Activated CD4-positive, alpha-beta T cell treated with anti-CD3 and anti-CD28 coated beads, Interleukin-2, amount 50 U/mL, for 16 hours (primary cell): ENCODE measurements at places on chromosomes 11 and 22.

- DNase-seq = no peak
Measured at GRCh38 chr11:131877246-131877942, 507.0 kb downstream of the NTM start.

DNA sequence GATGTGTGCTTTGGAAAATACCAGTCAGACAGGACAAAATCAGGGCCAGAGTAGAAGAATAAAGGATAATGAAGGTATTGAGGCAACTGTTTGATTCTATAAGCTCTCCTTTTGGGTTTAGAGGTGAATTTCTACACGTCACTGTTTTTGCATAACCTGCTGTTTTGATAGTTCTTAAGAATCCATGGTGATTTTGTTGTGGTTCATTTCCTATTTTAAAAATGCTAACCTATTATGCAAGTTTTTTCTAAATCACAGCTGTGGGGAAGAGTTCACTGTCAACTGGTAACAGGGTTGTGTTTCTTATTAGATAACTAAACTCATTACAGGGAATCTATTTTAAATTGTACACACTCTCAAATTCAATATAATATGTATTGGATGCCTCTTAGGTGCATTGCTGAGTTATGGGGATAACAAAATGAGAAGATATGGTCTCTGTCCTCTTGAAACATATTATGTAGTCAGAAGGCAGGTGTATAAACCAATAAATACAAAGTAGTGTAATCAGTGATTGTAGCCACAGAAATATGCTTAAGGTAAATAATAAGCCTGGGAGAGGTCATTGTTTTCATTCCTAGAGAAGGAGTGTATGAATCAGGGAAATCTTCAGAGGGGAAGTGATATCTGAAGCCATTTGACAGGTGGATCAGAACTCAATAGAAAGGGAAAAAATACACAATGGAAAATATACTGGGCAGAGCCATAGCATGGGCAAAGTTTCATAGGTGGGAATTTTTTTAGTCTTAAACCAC, 192.5 kb downstream of the FAT3 start:
- DNase-seq = no peak

DNA sequence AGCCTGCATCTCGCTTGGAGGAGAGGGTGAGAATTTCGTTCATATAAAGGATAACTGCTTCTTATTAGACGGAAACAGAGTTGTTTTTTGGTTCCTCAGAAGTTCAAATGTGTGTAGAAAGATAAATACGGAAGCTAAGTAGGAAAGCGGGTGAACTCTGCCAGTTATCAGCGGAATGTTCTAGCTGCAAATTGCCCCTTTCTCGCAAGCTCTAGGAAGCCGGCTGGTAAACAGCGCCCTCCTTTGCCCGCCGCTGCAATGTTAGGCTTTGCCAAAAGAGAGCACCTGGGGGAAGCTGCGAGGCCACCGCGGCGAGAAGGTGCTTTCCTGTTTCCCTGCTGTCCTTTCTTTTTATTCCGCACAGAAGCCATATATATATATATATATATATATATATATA, 67.0 kb downstream of the IGLL5 start:
- DNase-seq = peak; percentile 16

- DNase-seq = no peak
Measured at GRCh38 chr11:122659676-122660554, 4.4 kb downstream of the UBASH3B start.

- peak; percentile 42 for DNase-seq
Measured at GRCh38 chr11:75351791-75352587, 528 bp upstream of the ARRB1 start.

DNA sequence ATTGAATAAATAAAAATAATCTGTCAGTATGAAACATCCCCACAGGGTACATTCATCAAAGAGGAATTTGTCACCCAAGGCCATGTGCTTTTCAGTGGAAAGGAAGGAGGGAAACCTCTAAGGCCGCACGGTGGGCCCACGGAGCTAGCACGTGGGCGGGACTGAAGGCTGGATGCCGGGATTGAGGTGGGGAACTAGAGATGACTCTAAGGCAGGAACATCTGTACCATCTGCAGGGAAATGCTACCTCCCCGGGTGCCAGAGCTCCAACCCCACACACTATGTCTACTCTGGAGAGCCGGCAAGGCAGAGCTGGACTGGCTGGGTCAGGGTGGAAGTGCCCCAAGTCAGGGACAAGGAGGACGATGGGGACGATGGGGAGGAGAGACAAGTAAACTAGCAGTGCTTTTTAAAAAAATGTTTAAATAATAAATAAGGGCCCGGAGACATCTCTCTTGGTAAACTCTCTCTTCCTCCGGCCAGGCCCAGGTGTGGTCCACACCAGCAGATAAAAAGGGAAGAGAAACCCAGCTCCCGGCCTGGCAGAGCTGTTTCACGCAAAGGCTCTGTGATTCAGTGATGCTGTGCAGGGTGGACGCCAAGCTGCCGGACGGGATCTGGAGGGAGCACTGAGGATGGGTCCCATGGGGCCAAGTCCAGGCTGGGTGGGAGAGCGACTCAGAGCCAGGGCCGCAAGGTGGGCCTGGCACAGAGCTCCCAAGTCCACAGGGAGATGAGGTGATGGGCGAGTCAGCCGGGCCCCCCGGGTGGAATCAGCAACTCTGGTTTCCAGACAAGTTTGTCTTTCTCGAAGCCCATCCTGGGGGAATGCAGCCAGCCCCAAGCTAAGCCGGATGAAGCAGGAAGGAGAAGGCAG, 5.8 kb downstream of the LIF start:
- DNase-seq = peak; percentile 37

- DNase-seq = no peak
Measured at GRCh38 chr22:41951898-41952474, at the start of gene SMIM45. TSS of gene SMIM45 (plus strand) at chr22:41952150.

DNA sequence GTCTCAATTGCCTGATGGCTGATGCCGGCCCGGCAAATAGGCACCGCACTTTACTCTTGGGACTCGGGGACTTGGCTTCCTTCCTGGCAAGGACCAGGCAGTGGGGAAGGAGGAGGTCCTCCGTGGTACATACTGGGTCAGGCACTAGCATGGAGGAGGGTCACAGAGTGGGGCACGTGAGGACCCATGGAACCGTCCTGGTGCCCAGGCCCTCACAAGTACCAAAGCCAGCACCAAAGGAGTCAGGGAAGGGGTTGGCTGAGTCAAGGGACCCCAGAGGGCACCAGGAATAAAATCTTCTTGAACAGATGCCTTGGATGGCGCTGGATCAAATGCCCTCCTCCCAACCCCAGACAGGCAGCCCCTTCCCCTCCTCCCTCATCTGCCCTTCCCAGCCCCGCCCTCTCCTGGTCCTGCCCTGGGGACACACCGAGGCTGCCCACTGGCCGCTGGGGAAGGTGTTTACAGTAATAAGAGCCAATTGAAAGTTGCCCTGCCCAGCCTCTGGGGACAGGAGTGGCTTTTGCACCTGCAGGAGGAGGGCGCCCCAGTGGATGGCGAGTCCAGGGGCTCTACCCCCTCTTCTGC, 5.6 kb upstream of the CARNS1 start:
- DNase-seq = no peak

GRCh38 chr11:132777067-132777975, 755.0 kb downstream of the OPCML start:
- DNase-seq = no peak

DNA sequence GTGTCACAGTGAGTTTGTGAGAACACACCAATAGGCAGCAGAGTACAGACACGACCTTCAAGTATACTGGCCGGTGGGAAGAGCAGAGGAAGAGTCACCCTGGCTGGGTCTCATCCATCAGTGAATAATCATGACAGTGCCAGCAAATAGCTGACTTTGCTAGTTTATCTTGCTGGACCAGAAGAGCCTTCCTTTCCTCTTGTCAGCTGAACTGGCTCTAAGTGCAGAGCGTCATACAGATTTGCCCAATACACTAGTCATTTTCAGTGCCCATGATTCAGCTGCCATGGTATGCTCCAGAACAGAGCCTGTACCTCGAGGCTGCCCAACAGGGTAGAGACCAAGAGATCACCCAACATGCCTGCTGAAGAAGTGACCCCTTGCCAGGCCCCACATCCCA, 82.9 kb upstream of the TBCEL start:
- DNase-seq = no peak

DNA sequence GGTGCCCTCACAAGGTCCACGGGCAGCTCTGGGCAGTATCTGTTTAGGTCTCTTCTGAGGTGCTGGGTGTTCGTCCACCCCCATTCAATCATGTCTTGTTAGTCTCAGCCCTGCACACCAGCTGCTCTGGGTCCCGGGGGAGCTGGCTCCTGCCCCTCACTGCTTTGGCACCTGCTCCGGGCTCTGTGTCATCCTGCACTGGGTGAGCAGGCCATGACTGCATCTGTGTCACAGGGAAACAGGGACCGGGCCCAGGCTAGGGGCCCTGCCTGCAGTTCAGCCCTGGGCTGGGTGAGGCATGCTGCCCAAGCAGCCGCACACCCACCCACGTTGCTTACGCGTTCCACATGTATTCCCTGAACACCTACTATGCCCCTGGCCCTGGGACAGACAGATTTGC, 43.9 kb downstream of the ELFN2 start:
- no peak for DNase-seq

DNA sequence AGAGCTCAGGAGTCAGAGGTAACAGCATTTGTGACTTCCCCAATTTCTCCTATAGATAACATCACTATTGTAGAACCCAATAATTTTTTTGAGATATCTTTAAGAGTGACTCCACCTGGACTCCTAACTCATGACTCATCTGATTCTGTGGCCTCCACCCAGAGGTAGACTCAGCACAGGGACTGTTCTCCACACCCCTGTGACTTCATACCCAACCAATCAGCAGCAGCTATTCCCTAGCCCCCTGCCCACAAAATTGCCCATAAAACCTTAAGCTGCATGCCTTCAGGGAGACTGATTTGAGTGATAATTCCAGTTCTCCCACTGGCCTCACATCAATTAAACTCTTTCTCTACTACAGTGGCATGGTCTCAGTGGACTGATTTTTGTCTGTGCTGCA, 475.4 kb upstream of the FAT3 start:
- DNase-seq = no peak

DNA sequence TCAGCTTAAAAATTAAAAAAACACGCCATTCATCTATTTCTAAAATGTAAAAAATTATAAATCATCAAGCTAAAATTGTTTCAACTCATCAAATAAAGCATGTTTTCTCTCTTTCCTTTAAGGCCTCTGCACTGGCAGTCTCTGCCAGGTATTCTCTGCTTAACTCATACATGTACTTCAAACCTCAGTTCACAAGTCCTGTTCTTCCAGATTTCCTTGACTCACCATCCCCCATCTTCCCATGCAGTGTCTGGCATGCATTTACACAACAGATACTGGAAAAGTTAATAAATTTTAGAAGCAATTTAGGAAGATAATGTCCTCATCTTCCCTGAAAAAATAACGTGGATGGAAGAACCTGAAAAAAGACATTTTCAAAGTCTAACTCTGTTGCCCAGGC, 32.5 kb downstream of the CSTF3 start:
- DNase-seq = no peak

- no peak for DNase-seq
Measured at GRCh38 chr11:81253244-81253643, 1480.4 kb downstream of the FAM181B start.

GRCh38 chr11:85752890-85753581, 57.9 kb downstream of the SYTL2 start:
- peak; percentile 93 for DNase-seq

- peak; percentile 40 for DNase-seq
Measured at GRCh38 chr11:117279711-117280376, 11.3 kb upstream of the BACE1-AS start.

- no peak for DNase-seq
Measured at GRCh38 chr22:48098921-48099245, 1336.4 kb downstream of the TBC1D22A start.

DNA sequence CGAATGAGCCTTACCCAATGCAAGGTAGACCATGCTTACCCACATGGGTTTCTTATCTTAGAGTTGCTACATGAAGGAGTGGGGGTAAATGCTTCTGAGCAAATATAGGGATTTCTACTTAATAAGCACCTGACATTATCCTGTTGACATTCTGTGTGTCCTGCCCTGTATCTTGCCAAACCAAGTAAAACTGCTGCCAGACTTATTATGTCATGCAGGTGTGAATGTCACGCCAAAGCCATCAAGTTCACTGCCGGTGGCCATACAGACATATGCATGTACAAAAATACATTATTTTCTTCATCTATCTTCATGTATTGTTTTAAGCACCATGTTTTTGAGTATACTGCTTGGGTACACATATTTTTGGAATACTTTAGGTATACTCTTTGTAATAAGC, 70.2 kb downstream of the NOX4 start:
- DNase-seq = no peak

- no peak for DNase-seq
Measured at GRCh38 chr11:18789942-18790341, 1.7 kb downstream of the PTPN5 start.

DNA sequence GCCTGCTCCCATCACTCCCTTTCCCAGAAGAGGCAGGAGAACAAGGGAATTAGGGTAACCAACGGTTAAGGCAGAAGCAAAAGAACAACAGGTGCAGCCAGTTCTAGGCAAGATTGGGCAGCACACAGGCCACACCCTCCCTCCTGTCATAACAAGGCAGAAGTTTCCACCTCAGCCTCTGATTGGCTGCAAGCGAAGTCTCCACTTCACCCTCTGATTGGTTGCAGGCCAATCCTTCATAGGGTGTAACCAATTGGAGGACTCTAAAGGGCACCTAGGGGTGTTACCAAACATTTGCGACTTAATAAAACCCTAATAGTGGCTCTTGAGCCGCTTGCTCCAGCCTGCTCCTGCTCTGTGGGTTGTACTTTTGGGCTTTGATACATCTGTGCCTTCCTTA, 153.8 kb downstream of the CACNA1I start:
- no peak for DNase-seq

DNA sequence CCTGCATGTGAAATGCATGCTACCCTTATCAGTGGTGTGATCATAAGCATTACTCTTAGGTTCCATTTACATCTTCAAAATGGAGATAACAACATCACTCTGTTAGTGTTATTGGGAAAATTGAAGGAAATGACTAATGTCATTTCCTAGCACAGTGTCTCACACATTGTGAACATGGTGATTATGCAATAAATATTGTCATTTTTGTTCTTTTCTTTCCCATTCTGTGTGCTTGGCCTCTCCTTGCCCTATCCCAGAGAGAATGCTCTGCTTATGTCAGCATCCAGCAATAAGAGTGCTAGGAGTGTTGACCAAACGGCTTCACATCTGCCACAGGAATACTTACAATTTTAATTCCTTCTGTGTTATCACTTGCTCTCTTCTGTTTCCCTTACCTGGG, 1024.1 kb upstream of the CCDC90B start:
- no peak for DNase-seq

DNA sequence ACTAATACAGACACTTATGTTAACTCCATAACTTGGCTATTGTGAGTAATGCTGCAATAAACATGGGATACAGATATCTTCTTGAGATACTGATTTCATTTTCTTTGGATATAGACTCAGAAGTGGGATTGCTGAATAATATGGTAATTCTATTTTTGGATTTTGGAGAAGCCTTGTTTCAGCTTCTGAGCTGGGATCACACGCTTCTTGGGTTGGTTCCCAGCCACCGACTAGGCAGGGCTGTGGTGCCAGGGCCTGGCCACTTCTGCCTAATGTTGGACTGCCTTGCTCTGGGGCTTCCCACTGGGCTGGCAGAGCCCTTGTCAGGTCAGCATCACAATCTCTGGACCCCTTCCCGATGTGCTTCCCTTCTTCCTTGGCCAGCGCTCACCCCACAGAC, 14.0 kb upstream of the MCHR1 start:
- DNase-seq = no peak
